ENCODE measurements at places on chromosomes 2 and 18. TPM values are rescaled to one million over a fixed set of nuclear protein-coding genes. Genes with fewer than 3 reads are reported as not detected.
A peak's percentile ranks its signal among the peaks of the same experiment; 100 is the strongest.

HJURP gene
- 5.9 TPM for total RNA-seq

DNA sequence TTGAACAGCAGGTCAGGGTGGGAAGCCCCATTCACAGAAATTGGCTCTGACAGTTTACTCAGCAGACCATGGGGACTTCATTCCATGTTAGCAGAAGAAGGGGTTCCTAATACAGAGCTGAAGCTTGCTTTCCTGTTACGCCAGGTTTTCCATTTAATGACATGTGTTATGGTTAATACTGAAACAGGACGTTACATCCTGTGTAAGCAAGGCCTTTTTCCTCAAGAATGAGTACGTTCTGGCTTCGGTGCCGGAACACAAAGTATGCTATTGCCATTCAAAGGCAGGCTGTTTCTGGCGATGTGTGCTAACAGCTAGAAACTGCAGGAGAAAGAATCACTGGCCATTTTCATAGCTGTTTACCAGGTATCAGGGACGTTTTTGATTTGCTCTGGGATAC is 190.4 kb downstream of the SNTG2 start:
- H3K27me3 ChIP-seq: no peaks in the 10 kb centered on the region
- H3K4me3 ChIP-seq: no peak overlapping the region
- no peaks in the 10 kb centered on the region for H3K36me3 ChIP-seq
- H3K4me1 ChIP-seq: no peaks in the 10 kb centered on the region

GRCh38 chr18:47613929-47614328 is 316.5 kb downstream of the SMAD2 start:
- no peak for DNase-seq
- H3K4me3 ChIP-seq: no peak overlapping the region
- H3K4me1 ChIP-seq: no peaks in the 10 kb centered on the region
- no peaks in the 10 kb centered on the region for H3K36me3 ChIP-seq
- no peaks in the 10 kb centered on the region for H3K27me3 ChIP-seq
- no peak overlapping the region for H3K27ac ChIP-seq

GRCh38 chr2:234577191-234577590 is 80.3 kb upstream of the ARL4C start:
- H3K4me3 ChIP-seq: no peak overlapping the region
- no peaks in the 10 kb centered on the region for H3K27me3 ChIP-seq
- no peak overlapping the region for H3K27ac ChIP-seq
- H3K36me3 ChIP-seq: no peaks in the 10 kb centered on the region
- DNase-seq: no peak

GRCh38 chr2:142966284-142966683 is 88.8 kb downstream of the KYNU start:
- H3K4me1 ChIP-seq: peaks cover 4% of the 10 kb centered on the region
- no peaks in the 10 kb centered on the region for H3K36me3 ChIP-seq
- no peaks in the 10 kb centered on the region for H3K27me3 ChIP-seq
- H3K27ac ChIP-seq: no peak overlapping the region
- H3K4me3 ChIP-seq: no peak overlapping the region
- DNase-seq: peak; percentile 35

GRCh38 chr18:36075862-36076587 is 8.7 kb upstream of the RPRD1A start:
- H3K27me3 ChIP-seq: peaks cover 5% of the 10 kb centered on the region
- H3K36me3 ChIP-seq: no peaks in the 10 kb centered on the region
- no peak overlapping the region for H3K27ac ChIP-seq
- no peak overlapping the region for H3K4me3 ChIP-seq
- no peaks in the 10 kb centered on the region for H3K4me1 ChIP-seq

EPHA4 gene
- total RNA-seq: 30.1 TPM

DNA sequence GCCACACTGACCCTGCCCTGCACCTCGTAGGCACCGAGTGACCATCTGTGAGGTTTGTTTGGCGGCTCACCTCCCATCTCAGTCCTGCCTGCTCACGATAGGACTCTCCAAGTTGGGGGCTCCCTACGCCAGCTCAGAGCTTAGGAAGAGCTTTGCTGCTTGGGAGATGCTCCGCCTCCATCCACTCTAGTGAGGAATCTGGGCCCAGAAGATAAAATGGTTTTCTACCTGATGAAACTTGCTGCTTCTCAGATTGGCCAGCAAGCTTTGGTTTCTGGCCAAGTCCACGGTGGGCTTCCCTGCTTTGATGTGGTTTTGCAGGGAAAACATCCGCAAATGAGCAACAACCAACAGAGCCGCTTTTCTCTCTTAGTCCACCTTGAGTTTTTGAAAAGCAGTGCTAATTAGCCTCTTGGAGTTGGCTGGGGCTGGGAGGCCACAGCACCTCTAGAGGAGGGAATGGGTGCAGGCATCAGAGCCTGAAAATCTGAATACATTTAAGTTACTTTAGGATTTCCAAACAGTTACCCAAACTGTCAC is 42.2 kb downstream of the THNSL2 start:
- no peak overlapping the region for H3K27ac ChIP-seq
- H3K27me3 ChIP-seq: peaks cover 8% of the 10 kb centered on the region
- H3K4me1 ChIP-seq: no peaks in the 10 kb centered on the region
- H3K4me3 ChIP-seq: no peak overlapping the region
- H3K36me3 ChIP-seq: no peaks in the 10 kb centered on the region

DNA sequence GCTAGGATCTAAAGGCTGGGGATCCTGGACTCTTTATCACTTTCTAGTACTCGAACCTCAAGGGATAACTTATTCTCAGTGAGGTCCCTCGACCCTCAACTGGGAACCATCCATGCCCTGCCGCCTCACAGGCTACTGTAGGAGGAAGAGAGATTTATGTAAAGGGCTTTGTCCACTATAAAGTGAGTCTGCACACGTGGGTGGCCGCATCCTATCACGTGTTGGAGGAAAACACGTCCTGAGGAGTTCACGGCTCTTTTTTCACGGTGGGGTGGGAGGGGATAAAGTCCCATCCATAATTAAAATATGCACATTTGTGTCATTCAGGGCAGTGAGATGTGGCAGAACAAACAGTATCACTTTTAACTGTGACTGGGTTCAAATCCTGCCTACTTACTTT is 176.6 kb downstream of the KLHL29 start:
- H3K27ac ChIP-seq: no peak overlapping the region
- H3K27me3 ChIP-seq: no peaks in the 10 kb centered on the region
- no peak overlapping the region for H3K4me3 ChIP-seq
- DNase-seq: no peak
- H3K4me1 ChIP-seq: peaks cover 11% of the 10 kb centered on the region

DNA sequence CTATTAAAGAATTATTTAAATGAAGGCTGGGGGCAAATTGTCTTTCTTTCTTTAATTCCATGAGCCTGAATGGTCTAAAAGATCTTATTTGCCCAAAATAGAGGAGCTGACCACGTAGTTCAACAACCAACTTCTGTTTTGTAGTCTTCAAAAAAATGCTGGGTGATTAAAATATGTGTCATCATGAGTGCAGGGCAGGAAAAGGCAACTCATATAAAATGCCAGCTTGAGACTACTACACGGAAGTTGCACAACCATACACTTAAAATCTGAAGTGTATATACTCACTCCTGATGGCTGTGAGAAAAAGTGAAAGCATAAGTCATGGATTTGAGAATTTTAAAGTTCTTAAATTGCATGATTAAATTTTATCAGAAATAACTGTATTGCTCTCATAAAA is 210.9 kb downstream of the DYM start:
- H3K36me3 ChIP-seq: no peaks in the 10 kb centered on the region
- peak; percentile 78 for DNase-seq
- peaks cover 10% of the 10 kb centered on the region for H3K4me1 ChIP-seq
- H3K27ac ChIP-seq: peak overlapping the region; percentile 36
- H3K4me3 ChIP-seq: no peak overlapping the region

DNA sequence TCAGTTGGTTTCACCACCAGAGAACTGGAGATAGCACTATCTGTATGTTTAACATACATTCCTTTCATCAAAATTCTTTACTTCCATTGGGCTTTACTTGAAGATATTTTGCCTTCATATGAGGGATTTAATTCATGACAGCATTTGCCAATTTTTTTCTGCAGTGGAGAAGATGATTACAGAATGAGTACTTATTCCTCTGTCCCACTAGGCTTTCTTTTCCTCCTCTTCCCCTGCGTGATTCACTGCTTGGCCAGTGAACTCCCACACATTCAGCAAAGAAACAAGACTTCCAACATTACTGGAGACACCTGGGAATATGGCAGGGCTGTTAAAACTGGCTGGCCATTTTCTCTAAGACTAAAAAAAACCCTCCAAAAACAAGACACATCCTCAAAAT is 425.8 kb upstream of the KCNH7 start:
- peaks cover 5% of the 10 kb centered on the region for H3K4me1 ChIP-seq
- no peaks in the 10 kb centered on the region for H3K27me3 ChIP-seq
- H3K4me3 ChIP-seq: no peak overlapping the region
- H3K27ac ChIP-seq: no peak overlapping the region

GRCh38 chr2:39127973-39128372 is 7.1 kb upstream of the SOS1 start:
- no peaks in the 10 kb centered on the region for H3K27me3 ChIP-seq
- H3K4me1 ChIP-seq: peaks cover 6% of the 10 kb centered on the region
- no peaks in the 10 kb centered on the region for H3K36me3 ChIP-seq
- no peak overlapping the region for H3K4me3 ChIP-seq

CNTNAP5 gene
- total RNA-seq: 0.30 TPM

DNA sequence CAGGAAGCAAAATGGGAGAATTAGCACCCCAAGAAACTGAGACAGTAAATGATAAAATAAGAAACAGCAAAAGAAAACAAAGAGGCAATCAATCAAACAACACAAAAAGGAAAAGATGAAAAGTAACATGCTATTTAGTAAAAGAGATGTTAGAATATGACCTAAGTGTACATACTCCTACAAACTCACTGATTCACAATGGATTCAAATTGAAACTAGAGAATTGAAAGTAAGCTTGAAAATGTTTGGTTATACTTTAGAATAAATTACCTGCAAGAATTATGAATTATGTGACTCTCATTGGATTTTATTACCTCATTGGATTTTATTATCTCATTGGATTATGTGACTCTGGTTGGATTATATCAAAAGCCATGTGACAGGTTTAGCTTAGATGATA is 22.8 kb upstream of the CCNYL1 start:
- H3K4me1 ChIP-seq: peaks cover 10% of the 10 kb centered on the region
- no peak overlapping the region for H3K4me3 ChIP-seq
- DNase-seq: no peak
- H3K27ac ChIP-seq: no peak overlapping the region
- no peaks in the 10 kb centered on the region for H3K36me3 ChIP-seq

GBX2 gene
- total RNA-seq: 1.2 TPM

DNA sequence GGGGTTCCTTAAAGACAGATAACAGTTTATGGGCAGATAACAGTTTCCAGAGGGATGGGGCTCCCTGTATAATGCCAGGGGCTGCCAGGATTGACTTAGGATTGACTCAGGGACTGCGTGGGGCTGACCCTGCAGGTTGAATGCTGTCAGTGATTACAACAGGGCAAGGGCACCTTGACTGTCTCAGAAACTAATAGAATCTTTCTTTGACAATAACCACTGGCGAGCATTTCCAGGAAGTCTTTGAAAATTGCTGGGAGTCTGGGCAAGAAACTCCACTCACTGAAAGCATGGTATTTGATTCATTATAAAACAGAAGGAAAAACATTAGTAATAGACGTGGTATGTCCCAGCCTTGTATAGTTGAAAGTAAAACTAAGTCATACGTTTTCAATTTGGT is 101.0 kb downstream of the GPD2 start:
- no peak overlapping the region for H3K4me3 ChIP-seq
- peak; percentile 69 for DNase-seq
- no peaks in the 10 kb centered on the region for H3K27me3 ChIP-seq
- H3K27ac ChIP-seq: peak overlapping the region; percentile 49

DNA sequence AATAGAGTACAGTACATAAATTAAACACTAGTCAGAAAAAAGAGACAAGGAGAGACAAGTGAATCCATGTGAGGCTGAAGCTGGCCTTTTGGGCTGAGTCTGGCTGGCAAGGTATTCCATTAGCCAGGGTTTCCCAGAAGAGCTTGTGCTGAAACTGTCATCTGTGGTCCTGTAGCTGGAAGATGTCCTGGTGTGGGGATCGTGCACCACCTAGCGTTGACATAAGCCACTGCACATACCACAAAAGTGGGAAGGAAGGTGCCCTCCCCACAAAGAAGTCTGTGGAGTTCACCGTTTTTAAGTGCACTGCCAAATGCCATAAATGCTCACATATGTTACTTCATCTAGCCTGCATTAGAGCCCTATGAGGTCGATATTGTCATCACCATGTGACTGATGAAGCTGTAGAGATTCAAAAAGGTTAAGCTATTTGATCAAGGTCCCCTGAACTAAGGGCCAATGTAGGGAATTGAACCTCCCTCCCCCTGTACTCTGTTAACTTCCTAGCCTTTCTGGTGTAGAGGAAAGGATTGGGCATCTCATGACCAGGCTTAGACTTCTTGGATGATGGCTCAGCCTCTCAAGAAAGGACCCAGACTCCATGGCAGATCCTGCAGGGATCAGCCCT is 31.9 kb upstream of the GALNT14 start:
- DNase-seq: peak; percentile 29
- H3K27me3 ChIP-seq: peaks cover 4% of the 10 kb centered on the region
- no peaks in the 10 kb centered on the region for H3K36me3 ChIP-seq
- no peak overlapping the region for H3K27ac ChIP-seq
- no peak overlapping the region for H3K4me3 ChIP-seq
- no peaks in the 10 kb centered on the region for H3K4me1 ChIP-seq

DNA sequence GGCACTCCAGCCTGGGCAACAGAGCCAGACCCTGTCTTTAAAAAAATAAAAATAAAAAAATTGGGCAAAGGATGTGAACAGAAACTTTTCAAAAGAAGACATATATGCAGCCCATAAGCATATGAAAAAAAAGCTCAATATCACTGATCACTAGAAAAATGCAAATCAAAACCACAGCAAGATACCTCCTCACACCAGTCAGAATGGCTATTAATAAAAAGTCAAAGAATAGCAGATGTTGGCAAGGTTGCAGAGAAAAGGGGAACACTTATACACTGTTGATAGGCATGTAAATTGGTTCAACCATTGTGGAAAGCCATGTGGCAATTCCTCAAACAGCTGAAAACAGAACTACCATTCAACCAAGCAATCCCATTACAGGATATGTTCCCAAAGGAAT is 204.1 kb upstream of the SRD5A2 start:
- DNase-seq: no peak
- no peaks in the 10 kb centered on the region for H3K4me1 ChIP-seq
- H3K27me3 ChIP-seq: no peaks in the 10 kb centered on the region
- H3K4me3 ChIP-seq: no peak overlapping the region

SNRNP200 gene
- total RNA-seq: 101 TPM

DNA sequence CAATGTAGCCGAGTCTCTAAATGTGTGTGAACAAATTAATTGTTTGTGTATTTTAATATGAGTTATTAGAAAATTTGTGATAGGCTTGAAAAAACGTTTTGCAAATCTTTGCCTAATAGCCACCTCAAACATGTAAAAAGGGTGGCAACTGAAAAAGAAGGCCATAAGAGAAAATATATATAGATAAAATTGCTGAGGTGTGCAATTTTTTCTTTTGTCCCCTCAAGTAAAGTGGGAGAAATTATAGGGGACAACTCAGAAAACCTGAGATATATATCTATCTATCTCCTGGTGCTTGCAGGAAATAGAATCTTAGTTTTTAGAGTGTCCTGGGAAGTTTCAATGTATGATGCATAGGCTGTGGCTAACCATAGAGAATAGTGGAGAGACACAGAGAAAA is 201.4 kb upstream of the LRP1B start:
- H3K36me3 ChIP-seq: no peaks in the 10 kb centered on the region
- H3K27ac ChIP-seq: no peak overlapping the region
- H3K4me3 ChIP-seq: no peak overlapping the region
- H3K27me3 ChIP-seq: no peaks in the 10 kb centered on the region

Data from astrocyte (in vitro differentiated cells and primary cell).